COLO829 (cell line): ENCODE measurements at places on chromosomes 3 and 15.

DNA sequence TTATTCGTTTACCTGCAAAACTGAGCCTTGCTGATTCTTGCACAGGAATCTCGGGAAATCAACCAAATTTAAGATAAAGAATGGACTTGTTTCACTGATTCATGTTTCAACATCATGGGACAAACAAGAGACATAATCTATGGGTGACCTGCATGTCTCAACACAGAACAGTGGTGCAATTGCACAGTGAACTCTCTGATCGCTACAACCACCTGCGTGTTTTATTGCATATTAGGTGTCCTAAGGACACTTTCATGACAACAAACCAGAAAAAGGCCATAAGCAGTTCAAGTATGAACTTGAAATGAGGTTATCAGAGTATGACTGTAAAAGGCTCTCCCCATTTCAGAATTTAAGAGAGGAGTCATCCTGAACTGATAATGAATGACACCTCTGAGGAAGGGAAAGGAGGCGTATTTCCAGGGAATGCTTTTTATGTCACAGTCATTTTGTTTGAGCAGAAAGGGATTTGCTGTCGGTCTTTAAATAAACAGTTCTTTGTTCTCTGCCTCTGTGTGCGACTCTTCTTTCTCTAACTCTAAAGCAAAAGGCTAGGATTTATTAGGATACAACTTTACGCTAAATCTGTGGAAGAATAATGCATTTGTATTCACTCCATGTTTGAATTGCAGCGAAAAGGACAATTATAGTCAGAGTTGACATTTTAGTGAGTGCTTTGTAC lies 167.2 kb downstream of the RBMS3 start:
- peak; percentile 48 for DNase-seq

DNA sequence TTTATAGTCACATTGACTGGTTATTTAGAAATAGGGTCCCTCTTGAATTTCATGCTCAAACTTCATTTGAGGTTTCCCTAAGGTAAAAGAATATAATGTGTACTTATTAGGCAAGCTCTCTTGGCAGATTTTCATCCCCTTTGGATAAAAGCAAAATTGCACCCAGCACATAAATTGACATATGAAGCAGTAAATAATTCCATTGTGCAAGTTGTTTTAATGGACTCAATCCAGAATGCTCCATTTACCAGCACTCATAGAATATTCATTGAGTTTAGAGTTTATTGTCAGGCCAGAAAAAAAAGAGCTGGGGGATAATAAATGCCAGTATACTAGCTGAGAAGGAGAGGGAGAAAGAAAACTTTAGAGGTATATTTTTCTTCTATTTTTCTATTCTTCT lies 136.8 kb downstream of the TPRG1 start:
- DNase-seq, result no peak

- no peak for DNase-seq
Observed at GRCh38 chr3:56802378-56802745, 613 bp upstream of the ARHGEF3 start.

DNA sequence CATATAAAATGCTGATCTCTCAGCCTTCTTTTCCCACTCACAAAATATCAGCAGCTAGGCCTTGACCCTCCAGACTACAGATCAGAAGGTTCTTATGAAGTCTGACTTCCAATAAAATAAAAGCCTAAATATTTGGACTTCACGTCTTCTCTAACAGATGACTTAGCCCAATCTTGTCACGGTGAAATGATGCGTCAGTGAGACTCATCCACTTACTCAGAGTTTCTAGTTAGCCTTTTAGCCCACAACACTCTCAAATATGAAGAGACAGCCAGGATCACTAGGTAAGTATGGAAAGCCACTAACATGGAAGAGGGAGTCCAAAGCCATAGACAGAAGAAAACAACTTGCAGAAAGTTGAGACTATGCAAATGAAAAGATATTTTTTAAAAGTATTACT lies 601.2 kb downstream of the PYDC2 start:
- DNase-seq, result no peak

GRCh38 chr15:41661518-41662225 lies 1.5 kb downstream of the MGA start:
- DNase-seq, result peak; percentile 42

DNA sequence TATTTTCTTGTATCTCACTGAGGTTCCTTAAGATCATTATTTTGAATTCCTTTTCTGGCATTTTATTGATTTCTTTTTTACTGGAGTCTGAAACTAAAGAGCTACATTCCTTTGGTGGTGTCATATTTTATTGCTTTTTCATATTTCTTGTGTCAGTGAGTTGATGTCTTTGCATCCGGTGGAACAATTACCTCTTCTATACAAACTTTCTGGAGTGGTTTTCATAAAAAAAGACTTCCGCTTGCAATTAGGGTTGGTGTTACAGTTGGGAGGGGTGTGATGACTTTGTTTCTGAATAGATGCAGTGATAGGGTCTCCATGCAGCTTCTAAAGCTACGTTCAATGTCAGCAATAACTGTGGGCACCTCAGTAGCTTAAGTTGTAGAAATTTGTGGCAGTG lies 181.7 kb downstream of the LPP start:
- DNase-seq, result peak; percentile 60

- DNase-seq, result no peak
Observed at GRCh38 chr3:120473896-120474675, 23.3 kb upstream of the FSTL1 start.

DNA sequence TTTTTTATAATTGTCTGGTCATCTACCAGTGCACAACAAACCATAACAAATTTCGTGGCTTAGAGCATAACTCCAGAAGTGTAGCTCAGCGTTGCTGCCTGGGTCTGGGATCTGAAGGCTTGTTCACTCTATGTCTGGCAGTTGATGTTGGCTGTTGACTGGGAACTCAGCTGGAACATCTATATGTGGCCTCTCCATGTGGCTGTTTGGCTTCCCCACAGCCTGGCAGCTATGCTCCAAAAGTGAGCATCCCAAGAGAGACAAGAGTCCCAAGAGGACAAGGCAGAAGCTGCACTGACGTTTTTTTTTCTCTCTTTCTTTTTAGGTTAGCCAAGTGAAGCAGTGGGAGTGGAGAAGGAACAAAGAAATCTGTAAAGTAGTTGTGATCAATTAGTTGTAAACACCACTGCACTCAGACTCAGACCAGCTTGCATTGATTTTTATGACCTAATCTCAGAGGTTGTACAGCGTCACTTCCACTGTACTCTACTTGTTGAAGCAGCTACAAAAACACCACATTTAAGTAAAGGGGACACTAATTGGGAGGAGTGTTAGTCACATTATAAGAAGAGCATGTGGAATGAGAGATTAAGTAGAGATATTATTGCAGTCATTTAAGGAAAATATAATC lies 2.5 kb upstream of the GPR176 start:
- no peak for DNase-seq

- no peak for DNase-seq
Observed at GRCh38 chr15:45169608-45170480, 17.9 kb downstream of the SHF start.

GRCh38 chr15:50633653-50634052 lies 52.9 kb downstream of the TRPM7 start:
- DNase-seq, result no peak

- no peak for DNase-seq
Observed at GRCh38 chr3:188867691-188868265, 304.0 kb upstream of the TPRG1 start.

DNA sequence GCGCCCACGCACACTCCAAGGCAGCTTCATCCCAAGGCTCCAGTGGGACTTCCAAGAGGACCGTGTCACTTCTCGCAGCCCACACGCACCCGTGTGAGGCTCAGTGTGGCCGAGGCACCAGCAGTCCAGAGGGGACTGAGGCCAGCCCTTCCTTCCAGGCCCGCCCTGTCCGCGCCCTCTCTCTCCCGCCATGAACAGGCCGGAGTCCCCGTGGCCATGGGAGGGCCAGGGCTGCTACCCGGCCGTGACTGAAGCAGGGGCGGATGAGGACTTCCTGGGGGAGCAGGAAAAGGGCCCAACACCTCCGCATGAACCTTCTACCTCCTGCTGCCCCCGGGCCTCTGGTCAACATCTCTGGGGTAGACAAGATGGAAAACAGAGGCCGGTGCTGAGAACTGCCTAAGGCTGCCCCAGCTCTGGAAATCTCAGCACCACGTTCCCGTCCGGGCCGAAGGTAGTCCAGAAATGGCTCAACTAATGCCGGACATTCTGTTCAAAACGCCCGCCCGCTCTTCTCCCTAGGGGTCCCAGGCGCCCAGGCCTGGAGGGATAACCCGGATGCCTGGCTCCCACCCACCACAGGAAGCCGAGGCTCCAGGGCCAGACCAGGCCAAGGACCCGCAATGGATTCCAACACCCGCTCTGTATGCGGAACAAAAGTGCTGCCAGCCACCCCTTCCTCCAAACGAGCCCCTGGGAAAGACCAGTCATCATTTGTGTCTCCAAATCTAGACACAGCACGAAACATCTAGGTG lies 32.7 kb downstream of the TNK2 start:
- no peak for DNase-seq

GRCh38 chr3:48289659-48290058 lies 43.8 kb downstream of the SPINK8 start:
- DNase-seq, result no peak

DNA sequence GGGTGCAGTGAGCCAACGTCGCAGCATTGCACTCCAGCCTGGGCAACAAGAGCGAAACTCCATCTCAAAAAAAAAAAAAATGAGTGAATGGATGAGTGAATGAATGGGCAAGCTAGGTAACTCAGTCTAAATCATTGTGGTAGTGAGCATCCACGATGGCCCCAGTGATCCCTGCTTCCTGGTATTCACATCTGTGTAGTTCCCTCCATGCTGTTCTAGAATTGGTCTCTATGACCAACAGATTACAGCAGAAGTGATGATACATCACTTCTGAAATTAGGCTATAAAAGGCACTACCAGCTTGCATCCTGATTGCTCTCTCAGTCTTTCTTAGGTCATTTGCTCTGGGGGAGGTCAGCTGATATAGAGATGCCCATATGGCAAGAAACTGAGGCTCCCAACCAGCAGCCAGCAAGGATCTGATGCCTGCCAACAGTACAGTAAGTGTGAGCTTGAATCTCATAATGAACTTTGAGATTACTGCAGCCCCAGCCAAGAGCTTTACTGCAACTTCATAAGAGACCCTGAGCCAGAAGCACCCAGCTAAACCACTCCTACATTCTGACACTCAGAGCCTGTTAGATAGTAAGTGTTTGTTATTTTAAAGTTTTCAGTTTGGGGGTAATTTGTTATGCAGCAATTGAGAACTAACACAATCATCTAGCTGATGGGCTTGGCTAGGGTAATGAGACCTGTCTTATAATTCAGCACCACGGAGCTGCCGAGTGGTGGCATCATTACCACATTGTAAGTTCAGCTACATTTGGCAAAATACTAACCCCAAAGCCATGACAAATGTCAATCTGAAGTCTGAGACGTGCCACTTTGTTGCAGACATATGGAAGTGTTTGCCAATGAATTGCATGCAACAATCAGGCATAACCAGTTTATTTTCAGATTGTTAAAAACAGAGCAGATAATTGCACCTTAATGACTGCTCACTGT lies 53.0 kb downstream of the KLHL6 start:
- no peak for DNase-seq

DNA sequence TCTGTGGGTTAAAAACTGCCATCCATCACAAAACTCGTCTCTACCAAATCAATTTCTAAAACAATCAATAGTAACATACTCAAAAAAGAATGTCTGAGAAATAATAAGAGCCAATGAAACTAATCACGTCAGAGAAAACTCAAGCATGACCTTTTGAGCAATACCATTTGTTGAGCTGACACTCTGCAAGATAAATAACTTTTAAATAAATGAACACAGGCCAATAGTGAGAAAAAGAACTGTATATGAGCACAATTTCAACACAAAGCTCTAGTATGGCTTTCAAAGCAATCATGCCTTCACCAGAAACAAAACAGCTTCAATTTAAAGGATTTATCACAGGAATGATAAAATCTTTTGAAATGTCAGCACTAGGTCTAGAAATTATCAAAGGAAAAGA lies 249.2 kb upstream of the SETMAR start:
- no peak for DNase-seq

- DNase-seq, result no peak
Observed at GRCh38 chr3:17478673-17479072, 263.8 kb downstream of the TBC1D5 start.

GRCh38 chr15:67570875-67571647 lies 28.6 kb downstream of the MAP2K5 start:
- DNase-seq, result no peak

- DNase-seq, result no peak
Observed at GRCh38 chr3:32958509-32958908, 7.1 kb downstream of the CCR4 start.

DNA sequence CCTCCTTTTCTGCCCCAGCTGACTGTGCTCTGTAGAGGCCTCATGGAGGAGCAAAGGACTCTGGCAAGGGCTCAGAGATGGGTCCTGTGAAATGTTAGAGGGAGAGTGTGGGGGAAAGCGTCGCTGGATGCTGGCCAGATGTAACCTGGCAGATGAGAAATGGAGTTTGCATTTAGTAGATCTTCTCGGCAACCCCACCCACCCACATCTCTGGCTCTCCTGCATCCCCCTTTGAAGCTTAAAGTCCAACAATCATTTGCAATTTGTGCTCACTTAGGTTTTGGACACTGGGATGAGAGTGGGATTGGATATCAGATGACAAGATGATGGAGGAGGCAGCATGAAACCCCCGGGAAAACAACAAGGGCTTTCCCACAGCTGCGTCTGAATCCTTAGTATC lies 523.6 kb upstream of the MCTP2 start:
- DNase-seq, result no peak

DNA sequence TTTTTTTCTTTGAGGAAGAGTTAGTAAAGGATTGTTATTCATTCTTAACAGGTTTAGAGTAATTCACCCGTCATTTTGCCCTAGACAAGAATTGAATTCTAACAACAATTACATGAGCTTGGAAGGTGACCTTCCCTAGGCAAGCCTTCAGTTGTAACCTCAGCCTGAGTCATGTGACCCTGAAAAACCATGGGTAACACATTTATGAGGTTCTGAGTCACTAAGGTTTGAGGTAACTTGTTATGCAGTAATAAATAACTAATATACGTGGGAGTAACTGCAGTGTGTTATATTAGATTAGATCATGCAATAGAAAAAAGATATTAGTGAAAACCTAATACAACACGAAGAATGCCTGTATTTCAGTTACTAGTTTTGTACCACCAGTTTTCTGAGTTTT lies 237.6 kb upstream of the NDN start:
- no peak for DNase-seq

- DNase-seq, result no peak
Observed at GRCh38 chr3:10006762-10007090, 19.5 kb upstream of the FANCD2 start.

DNA sequence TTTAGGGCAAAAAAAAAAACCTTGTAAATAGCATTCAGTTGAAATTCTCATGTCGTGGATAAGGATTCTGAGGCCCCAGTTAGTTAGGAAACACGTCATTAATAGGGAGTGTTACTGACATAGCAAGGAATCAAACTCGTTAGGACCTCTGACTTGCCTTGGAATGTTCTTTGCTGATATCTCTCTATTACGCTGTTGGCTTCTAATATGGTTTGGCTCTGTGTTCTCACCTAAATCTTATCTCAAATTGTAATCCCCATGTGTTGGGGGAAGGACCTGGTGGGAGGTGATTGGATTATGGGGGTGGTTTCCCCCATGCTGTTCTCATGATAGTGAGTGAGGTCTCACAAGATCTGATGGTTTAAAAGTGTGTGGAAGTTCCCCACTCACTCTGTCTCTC lies 40.3 kb downstream of the CHL1 start:
- DNase-seq, result no peak

GRCh38 chr15:81959196-81959595 lies 86.6 kb downstream of the MEX3B start:
- no peak for DNase-seq

GRCh38 chr15:78234515-78235040 lies at the start of gene ACSBG1:
ACSBG1 (minus strand) TSS chr15:78234565; CDS start chr15:78234501, 64 bp downstream.
- DNase-seq, result peak; percentile 50
